H9 (cell line): ENCODE measurements at places on chromosomes 3 and 15. TPM values are rescaled to one million over a fixed set of nuclear protein-coding genes. Genes with fewer than 3 reads are reported as not detected.
A peak's percentile ranks its signal among the peaks of the same experiment; 100 is the strongest.

DNA sequence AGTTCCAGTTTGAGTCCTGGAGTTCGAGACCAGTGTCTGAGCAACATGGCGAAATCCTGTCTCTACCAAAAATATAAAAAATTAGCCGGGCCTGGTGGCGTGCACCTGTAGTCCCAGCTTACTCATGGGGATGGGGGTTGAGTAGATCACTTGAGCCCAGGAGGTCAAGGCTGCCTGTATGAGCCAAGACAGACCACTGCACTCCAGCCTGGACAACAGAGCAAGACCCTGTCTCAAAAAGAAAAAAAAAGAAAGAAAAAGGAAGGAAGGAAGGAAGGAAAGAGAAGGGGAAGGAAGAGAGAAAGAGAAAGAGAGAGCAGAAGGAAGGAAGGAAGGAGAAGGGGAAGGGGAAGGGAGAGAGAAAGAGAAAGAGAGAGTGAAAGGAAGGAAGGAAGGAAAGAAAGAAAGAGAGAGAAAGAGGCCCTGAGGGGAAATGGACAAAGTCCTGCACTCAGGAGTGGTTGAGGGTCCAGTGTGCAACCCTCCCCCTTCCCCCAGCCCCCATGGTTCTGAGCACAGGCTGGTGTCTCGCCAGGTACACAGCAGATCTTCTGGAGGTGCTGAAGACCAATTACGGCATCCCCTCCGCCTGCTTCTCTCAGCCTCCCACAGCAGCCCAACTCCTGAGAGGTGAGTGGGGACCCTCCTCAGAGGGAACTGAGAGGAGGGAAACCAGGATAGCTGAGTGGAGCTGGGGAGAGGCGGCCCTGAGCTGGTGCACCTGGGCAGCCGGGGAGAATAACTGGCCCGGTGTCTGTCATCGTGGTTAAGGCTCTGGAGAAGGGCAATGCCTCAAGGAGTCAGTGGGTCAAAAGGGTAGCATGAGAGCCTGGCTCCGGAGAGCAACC is 1.2 kb downstream of the SLC51A start:
- peaks cover 2% of the 10 kb centered on the region; the same call in 1 of the 2 replicates for H3K36me3 ChIP-seq
- no peak for DNase-seq
- H3K27me3 ChIP-seq = no peaks in the 10 kb centered on the region
- no peak overlapping the region for H3K27ac ChIP-seq
- H3K4me3 ChIP-seq = peak overlapping the region; percentile 60; the same call in 1 of the 2 replicates

DNA sequence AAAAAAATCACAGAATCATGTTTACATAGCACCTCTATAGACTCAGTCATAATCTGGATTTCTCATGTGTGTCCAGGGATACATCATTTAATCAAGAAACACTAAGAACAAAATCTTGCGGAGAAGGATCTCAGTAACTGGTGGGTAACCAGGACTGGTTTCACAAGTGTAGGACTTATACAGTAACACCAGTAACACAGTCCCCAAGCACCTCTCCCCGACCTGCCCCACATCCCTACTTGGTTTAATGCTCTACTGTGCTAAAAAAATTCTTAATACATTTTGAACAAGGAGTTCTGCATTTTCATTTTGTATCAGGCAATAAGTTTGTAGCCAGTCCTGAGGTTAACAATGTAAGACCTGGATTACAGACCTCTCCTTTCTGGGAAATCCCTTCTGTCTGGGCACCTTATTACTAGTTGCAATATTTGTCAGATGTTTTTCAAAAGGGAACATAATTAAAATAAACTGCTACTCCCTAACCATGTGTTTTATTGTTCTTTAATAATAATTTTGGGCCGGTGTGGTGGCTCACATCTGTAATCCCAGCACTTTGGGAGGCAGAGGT is 57.6 kb upstream of the BBX start:
- no peaks in the 10 kb centered on the region for H3K27me3 ChIP-seq
- H3K4me3 ChIP-seq = no peak overlapping the region
- no peak for DNase-seq
- peaks cover 6% of the 10 kb centered on the region; the same call in 1 of the 2 replicates for H3K4me1 ChIP-seq
- no peaks in the 10 kb centered on the region for H3K36me3 ChIP-seq

DNA sequence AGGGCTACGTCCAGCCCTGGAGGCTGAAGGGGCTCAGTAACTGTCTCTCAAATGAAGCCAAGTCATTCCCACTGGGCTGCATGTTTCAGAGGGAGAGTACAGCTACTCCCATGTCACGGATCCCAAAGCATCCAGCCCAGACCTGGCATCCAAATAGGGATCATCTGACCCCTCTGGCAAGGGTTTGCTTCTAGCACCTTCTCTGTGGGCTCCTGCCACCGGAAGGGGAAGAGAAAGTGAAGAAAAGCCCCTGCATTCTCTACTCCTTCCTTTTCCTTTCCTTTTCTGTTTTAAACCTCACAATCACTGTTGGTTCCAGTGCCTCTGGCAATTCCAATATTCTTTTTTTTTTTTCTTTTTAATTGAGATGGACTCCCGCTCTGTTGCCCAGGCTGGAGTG is 64.5 kb upstream of the CTSH start:
- H3K27ac ChIP-seq = no peak overlapping the region
- H3K27me3 ChIP-seq = no peaks in the 10 kb centered on the region; the same call in 1 of the 2 replicates
- peaks cover 4% of the 10 kb centered on the region for H3K4me1 ChIP-seq
- DNase-seq = no peak
- no peaks in the 10 kb centered on the region for H3K36me3 ChIP-seq

Gene ROPN1
- not detected in 2 replicates for total RNA-seq

- H3K4me1 ChIP-seq = no peaks in the 10 kb centered on the region
- no peaks in the 10 kb centered on the region for H3K36me3 ChIP-seq
- DNase-seq = peak; percentile 18
These were observed 24.9 kb downstream of the ALS2CL start for GRCh38 chr3:46668591-46668990.

- H3K4me1 ChIP-seq = peaks cover 4% of the 10 kb centered on the region; the same call in 1 of the 2 replicates
- no peaks in the 10 kb centered on the region for H3K36me3 ChIP-seq
- peak; percentile 19 for DNase-seq
- no peaks in the 10 kb centered on the region for H3K27me3 ChIP-seq
These were observed 6.7 kb downstream of the C3orf22 start for GRCh38 chr3:126551839-126552687.

- DNase-seq = no peak
- H3K4me1 ChIP-seq = no peaks in the 10 kb centered on the region
- peaks cover 4% of the 10 kb centered on the region; the same call in 1 of the 2 replicates for H3K36me3 ChIP-seq
These were observed 82.1 kb upstream of the BCHE start for GRCh38 chr3:165919284-165919683.
